Activated CD4-positive, alpha-beta T cell treated with anti-CD3 and anti-CD28 coated beads, Interleukin-2, Interleukin-4, amounts not matched to agents 100 ng/mL and 50 ng/mL, durations not matched to agents 16 hours and 8 hours (primary cell): ENCODE measurements at places on chromosomes 11 and 22.

DNA sequence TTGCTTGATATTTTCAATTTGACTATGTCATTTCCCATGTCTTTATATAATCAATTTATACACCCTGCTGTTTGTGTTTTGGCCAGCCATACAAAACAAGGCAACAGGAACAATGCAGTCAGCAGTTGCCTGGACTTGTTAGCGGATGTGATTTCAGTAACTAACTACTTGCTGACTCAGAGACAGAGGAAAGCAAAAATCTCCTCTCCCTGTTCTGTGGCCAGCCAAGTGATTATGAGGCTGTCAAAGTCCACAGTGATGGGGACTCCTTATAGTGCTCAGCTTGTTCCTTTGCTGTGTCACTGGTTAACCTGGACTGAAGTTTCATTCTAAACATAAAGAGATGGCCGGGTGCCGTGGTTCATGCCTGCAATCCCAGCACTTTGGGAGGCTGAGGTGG lies 32.6 kb upstream of the APLP2 start:
- no peak for DNase-seq

DNA sequence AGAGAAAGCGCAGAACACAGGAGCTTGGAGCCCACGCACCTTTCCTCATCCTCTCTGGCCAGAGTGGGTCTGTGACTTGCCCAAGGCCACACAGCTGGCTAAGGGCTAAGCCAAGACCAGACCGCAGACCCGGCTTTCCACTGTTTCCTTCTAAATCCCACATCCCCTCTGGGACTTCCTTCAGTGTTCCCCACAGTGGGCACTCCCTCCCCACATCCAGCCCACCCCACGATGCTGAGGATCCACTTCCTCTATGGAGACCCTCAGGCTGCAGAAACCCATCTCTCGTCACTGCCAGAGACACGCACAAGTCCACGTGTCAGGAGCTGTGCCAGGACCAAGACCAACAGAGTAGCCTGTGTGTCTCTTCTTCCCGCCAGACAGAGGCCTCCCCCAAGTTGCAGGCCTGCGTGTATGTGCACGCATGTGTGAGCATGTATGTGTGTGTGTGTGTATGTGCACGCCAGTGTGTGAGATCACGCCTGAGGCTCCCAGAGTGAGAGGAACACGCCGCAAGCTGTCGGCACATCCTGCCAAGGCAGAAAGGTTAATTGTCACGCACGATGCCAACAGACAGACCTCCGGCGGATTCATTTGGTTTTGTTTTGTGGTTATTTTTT lies 21.6 kb downstream of the PDGFB start:
- DNase-seq, result no peak

GRCh38 chr22:36056980-36057379 lies 28.4 kb upstream of the RBFOX2 start:
- DNase-seq, result no peak

- no peak for DNase-seq
Measured at GRCh38 chr11:120065176-120065575, 72.7 kb downstream of the TRIM29 start.

DNA sequence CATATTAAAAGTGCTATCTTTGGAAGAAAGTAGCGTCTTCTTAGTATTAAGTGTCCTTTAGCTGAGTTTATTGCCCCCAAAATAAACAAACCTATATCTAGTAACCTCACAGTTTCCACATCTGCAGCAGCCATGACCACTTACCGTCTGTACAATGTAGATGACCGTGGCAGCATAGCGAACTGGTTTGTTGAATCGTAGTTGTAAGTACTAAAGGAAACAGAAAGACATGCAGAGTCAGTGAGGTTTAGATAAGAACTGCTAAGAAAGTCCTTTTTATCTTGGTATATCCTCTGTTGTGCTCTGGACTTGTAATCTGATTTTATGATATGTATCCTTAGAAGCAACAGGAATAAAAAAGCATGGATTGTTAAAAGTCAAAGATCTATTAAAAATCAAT lies 9.4 kb downstream of the SLC5A12 start:
- DNase-seq, result no peak
